ENCODE measurements at places on chromosomes 13 and 19.
A peak's percentile ranks its signal among the peaks of the same experiment; 100 is the strongest.

- H3K27ac ChIP-seq = no peak overlapping the region
- H3K27me3 ChIP-seq = peaks cover 32% of the 10 kb centered on the region
- peaks cover 3% of the 10 kb centered on the region for H3K4me1 ChIP-seq
- H3K4me3 ChIP-seq = peak overlapping the region; percentile 23
Measured at GRCh38 chr19:30225676-30226463, 146.3 kb upstream of the ZNF536 start.

DNA sequence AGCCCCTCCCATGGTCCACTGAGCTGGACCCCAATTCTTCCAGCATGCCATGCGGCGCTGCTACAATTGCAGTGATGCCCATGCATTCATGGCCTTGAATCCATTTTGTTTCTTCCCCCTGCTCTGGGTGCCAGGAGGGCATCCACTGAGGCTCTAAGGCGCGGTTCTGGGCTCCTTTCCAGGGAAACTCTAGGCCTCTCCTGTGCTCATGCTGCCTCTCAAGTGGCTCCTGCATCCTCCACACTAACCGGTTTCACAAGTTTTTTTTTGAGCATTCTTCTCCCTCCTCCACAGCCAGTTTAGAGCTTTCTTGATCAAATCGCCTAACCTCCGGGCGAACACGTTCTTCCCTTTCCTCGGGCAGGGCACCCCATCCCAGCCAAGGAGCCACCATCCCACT, 69.1 kb upstream of the FLT1 start:
- no peaks in the 10 kb centered on the region for H3K27me3 ChIP-seq
- H3K4me3 ChIP-seq = no peak overlapping the region
- no peak for DNase-seq
- H3K27ac ChIP-seq = no peak overlapping the region

- peaks cover 47% of the 10 kb centered on the region for H3K4me1 ChIP-seq
- peaks cover 15% of the 10 kb centered on the region for H3K27me3 ChIP-seq
- DNase-seq = no peak
- no peaks in the 10 kb centered on the region for H3K36me3 ChIP-seq
Measured at GRCh38 chr13:27791146-27791900, 960 bp upstream of the GSX1 start.

- DNase-seq = no peak
- H3K36me3 ChIP-seq = no peaks in the 10 kb centered on the region
- H3K4me3 ChIP-seq = no peak overlapping the region
- H3K27me3 ChIP-seq = no peaks in the 10 kb centered on the region
- no peak overlapping the region for H3K27ac ChIP-seq
- no peaks in the 10 kb centered on the region for H3K4me1 ChIP-seq
Measured at GRCh38 chr19:20318616-20319015, 151.6 kb downstream of the ZNF486 start.

GRCh38 chr19:13849991-13850909, 26.7 kb upstream of the NANOS3 start:
- peaks cover 8% of the 10 kb centered on the region for H3K4me1 ChIP-seq
- no peaks in the 10 kb centered on the region for H3K36me3 ChIP-seq
- DNase-seq = no peak
- H3K27ac ChIP-seq = peak overlapping the region; percentile 97

- DNase-seq = no peak
- H3K4me3 ChIP-seq = no peak overlapping the region
- no peaks in the 10 kb centered on the region for H3K36me3 ChIP-seq
- no peak overlapping the region for H3K27ac ChIP-seq
Measured at GRCh38 chr13:51581148-51581820, 3.0 kb upstream of the WDFY2 start.

DNA sequence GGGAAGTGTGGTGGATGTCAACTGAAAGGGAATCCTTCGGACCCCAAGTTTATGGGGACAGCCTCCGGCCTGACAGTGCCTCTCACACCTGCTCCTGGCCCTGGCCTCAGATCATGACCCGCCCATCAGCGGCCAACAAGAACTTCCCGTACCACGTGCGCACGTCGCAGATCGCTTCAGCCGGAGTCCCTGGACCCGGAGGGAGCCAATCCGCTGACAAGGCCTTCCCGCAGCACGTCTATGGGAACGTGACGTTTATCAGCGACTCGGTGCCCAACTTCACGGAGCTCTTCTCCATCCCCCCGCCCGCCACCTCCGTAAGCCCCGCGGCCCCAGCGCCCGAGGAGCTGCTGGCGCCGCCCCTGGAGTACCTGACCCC, 2.0 kb upstream of the MEGF8 start:
- H3K4me3 ChIP-seq = no peak overlapping the region
- peaks cover 8% of the 10 kb centered on the region for H3K4me1 ChIP-seq
- peaks cover 24% of the 10 kb centered on the region for H3K27me3 ChIP-seq
- H3K27ac ChIP-seq = no peak overlapping the region
- H3K36me3 ChIP-seq = no peaks in the 10 kb centered on the region
- DNase-seq = no peak

Data from T-cell (primary cell).